GM23248 (cell line): ENCODE measurements at places on chromosomes 16 and 17. TPM values are rescaled to one million over a fixed set of nuclear protein-coding genes. Genes with fewer than 3 reads are reported as not detected.
A peak's percentile ranks its signal among the peaks of the same experiment; 100 is the strongest.

GRCh38 chr16:3317315-3317999, 12.2 kb downstream of the ZNF75A start:
- peak; percentile 10 for DNase-seq

DNA sequence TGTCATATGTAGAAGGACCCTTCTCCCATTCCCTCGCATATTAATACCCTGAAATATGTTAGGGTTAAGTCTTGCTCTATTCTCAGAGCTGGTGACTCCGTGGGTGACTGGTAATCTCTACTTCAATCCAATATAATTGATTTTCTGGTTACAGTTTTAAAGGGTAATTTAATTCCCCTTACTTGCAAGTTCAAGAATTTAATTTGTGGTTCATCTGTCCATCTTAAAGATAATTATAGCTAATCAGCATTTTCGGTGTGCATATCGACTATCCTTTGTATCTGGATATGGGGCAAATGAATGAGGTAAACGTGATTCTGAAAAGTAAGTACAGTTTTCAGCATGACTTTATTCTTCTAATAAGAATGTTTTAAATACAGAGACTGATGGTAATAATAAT, 250.0 kb downstream of the CNTNAP4 start:
- DNase-seq, result no peak

GRCh38 chr16:56861092-56861610, 3.9 kb upstream of the SLC12A3 start:
- DNase-seq, result no peak

DNA sequence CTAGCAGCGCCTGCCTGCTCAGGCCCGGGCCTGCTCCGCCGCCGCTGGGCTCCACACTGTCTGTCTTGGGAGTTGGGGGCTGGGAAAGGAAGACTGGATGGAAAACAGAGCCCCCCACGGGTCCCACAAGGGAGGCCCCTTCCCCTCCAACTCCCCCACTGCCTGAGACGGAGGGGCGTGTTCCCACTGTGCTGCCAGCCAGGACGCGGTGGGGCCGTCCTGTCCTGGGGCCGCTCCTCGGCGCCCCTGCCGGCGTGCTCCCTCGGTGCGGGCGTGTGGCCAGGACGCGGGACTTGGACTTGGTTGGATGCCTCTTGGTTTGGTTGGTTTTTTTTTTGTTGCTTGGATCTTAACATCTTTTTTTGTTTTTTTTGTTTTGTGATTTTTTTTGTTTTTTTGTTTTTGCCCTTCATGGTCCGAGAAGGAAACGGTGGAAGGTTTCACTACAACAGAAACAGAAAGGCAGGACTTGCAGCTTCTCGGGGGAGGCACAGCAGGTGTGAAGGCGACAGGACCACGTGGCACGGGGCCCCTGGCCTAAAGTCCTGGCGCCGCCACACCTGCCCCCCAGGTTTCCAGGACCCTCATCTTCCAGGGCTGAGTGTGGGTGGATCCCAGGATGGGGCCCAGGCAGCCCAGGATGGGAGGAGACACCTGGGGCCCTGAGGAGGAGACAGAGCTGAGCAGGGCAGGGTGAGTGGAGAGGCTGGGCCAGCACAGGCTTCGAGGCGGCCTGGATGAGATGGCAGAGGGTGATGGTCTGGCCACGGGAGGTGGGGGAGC, 16.0 kb downstream of the ENGASE start:
- DNase-seq, result peak; percentile 44

The ACBD4 gene
- 2.1 and 2.9 TPM in 2 replicates for total RNA-seq

GRCh38 chr17:10111907-10112452, 86.4 kb downstream of the GAS7 start:
- no peak for DNase-seq

- no peak for DNase-seq
Measured at GRCh38 chr17:46773221-46773605, 45.3 kb downstream of the WNT3 start.

The SHCBP1 gene
- total RNA-seq, result 17.1 and 23.3 TPM in 2 replicates

DNA sequence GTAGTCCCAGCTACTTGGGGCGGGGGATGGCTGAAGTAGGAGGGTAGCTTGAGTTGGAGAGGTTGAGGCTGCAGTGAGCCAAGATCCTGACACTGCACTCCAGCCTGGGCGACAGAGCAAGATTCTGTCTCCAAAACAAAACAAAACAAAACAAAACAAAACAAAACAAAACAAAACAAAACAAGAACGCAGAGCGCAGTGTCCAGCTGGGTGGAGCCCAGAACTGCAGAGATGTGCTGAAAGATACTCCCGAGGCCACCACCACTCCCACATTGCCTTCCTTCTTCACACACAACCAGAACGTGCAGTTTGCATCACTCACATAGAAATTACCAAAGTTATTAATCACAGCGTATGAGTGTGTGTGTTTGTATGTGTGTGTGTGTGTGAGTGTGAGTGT, 222.9 kb upstream of the ASIC2 start:
- DNase-seq, result no peak

The PRR35 gene
- not detected in 2 replicates for total RNA-seq

The HOXB1 gene
- not detected in 2 replicates for total RNA-seq

The PEX12 gene
- total RNA-seq, result 7.9 and 10.1 TPM in 2 replicates
